H54 (cell line): ENCODE measurements at places on chromosomes 1 and 21.

DNA sequence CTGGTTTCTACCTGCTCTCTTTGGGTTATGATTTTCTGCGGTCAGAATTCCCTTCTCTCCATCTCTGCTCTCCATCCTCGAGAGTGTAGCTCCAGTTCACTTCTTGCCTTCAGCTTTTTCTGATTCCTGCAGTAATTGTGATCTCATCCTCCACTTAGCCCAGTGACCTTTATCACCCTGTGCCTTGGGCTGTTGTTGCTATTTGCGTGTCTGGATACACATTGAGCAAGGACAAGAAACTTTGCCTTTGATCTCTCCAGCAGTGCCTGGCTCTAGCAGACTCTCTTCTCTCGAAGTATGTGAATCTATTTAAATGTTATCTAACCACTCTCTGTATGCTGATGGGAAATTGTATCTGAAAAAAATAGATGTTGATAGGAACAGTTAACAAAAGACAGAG, 76.4 kb upstream of the MARK1 start:
- DNase-seq, result no peak

DNA sequence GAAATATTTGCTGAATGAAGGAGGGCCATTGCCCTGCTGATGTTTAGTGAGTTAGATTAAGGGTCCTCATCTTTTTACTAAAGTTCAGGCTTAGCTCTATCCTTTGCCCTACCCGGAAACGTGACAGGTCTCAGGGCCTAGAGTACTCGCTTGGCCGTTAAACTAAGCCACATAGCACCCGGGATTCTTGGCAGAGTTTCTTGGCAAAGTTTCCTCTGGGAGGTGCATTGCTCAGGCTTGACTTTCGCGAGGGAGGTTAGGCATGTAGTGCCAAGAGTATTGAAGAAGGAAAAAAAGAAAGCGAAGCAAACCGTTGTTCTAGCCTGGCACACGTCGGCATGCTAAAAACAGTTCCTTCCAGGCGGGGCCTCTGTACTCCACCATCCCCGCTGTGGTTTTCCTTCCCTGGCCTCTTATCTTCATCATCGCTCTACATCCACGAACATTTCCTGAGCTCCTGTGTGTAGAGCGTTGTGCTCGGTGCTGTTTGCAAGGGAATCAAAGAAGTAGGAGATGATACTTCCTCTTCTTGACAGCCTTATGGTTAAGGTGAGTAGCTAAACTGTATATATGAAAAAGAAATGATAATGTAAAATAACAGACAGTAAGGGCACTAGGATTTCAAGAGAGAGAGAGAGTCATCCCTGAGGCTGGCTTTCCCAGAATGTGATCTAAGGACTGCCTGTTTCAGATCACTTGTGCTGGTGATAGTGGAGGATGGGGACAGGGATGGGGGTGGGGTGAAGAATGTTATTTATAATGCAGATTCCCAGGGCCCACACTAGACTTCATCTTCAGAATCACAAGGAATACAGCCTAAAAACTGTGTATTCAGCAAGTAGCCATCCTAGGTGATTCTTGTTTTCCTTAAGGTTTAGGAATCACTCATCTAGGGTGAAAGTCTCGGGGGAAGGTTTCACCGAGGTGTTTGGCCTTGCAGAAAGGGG, 18.8 kb downstream of the RNF220 start:
- peak; percentile 81 for DNase-seq

- DNase-seq, result no peak
Measured at GRCh38 chr1:50982611-50983010, 12.6 kb downstream of the CDKN2C start.

GRCh38 chr21:33561373-33561772, 18.5 kb downstream of the SON start:
- DNase-seq, result no peak

GRCh38 chr1:108345776-108346531, 102.1 kb upstream of the NBPF4 start:
- no peak for DNase-seq

DNA sequence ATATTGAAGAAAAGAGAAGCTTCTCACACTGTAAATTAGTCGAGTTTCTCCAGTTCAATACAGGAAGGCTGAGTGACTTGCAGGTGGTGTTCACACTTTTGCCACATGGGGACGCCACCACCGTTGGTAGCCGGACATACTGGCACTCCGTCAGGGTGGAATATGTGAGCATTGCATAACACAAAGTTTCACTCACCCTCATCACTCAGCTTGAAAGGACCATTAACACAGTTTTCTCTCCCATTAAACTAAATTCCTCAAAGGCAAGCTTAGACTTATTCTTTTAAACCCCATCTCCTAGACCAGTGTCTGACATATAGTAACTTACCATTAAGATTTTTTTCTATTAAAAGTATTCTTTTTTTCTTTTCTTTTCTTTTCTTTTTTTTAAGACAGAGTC, 105.3 kb upstream of the SERBP1 start:
- peak; percentile 52 for DNase-seq

DNA sequence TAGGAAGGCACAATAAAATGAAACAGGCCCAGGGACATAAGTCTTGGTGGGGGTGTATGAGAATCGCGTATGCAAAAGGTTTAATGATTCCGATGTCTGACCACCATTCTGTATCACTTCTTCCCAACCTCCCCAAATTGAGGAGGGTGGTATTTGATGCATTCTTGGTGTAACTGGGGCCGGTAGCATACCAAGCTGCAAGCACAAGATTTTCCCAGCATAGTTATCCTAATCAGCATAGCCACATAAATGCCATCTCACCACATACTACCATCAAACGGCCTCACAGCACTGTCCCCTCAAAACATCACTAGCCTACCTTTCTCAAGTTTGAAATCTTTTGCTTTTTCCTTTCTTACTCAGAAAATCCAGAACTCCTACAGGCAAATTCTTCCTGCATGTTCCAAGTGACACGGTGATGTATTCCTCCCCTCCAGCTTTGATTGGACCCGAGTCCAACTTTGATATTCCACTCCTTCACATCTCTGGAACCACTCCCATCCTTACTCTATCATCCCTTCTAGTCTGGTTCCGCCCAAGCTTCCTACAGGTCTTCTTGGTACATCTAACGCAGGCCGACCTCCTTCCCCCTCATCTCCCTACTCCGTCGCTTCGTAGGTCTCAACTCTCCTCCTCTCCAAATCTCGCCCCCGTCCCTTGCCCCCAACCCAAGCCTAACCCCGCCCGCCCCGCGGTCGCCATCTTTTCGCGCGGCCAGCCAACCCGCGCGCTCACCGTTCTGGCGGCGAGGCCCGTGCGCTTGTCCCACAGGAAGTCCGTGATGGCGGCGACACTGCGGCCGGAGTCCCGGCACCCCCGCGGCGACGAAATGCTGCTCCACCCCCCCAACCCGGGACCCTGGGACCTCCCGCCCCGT, 600 bp downstream of the CLK2 start:
- DNase-seq, result peak; percentile 74

- no peak for DNase-seq
Measured at GRCh38 chr1:119329541-119330461, 38.8 kb upstream of the HAO2 start.

- no peak for DNase-seq
Measured at GRCh38 chr1:47924270-47925048, 72.7 kb downstream of the TRABD2B start.

- DNase-seq, result no peak
Measured at GRCh38 chr1:29825274-29825940, 589.1 kb downstream of the PTPRU start.

DNA sequence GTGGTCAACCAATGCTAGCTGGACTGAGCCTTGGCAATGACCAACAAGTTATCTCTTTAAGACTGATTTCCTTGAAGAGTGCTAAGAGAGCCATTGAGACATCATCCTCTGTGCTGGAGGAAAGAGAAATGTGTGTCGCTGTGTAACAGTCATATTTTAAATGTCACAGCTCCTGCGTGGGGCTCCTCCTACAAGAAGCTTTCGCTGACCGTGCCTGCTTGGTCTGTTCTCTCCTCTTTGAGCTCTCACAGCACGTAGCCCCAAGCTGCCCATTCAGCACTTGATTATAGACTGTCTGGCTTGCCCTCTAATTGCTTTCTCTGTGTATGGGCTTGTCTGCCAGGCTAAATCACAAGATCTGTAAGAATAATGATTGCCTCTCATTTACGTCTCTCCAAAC, 221.3 kb downstream of the FOXD2 start:
- DNase-seq, result no peak

DNA sequence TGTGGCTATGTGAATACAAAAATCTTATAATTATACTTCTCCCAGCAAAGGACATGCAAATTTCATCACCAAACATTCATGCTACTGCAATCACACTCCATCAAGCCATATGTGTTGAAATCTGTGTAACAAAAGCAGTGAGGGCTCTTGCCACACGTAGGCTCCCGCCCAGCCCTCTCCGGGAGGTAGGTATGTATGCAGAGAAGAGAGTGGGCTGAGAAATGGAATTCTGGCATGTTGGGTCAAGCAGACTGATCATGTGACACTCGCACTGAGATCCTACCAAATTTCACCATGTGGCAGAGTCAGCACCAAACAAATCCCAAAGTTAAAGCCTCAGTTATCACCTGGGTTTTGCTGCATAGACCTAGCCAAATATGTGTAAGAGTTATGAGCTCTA, 49.7 kb downstream of the APP start:
- DNase-seq, result no peak

- no peak for DNase-seq
Measured at GRCh38 chr1:29236712-29237128, 398 bp downstream of the PTPRU start.

DNA sequence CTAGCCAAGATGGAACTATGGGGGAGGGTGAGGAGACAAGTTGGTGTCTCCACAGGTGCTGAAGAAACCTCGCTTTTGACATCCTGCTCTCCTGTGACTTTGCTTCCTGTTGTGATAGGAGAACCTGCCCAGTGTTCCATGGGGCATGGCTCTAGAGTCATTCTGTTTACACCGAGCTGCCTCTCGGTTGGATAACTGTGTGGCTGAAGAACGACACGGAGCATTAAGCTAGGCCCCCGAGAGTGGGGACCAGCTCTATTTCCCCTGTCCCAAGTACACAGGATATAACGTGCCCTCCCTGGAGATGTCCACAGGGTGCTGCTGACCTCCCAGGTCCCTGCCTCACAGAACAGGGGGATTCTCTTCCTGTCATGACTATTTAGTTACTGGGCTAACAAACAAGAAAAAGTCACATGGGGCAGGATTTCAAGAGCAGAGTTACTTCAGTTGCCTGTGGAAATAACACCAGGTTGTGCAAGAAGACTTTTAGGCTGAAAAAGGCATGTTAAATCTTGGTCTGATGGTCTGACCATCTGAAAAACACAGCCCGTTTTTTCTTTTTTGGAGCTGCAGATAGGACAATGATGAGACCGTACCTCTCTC, 29.4 kb upstream of the PPP2R5A start:
- DNase-seq, result no peak

DNA sequence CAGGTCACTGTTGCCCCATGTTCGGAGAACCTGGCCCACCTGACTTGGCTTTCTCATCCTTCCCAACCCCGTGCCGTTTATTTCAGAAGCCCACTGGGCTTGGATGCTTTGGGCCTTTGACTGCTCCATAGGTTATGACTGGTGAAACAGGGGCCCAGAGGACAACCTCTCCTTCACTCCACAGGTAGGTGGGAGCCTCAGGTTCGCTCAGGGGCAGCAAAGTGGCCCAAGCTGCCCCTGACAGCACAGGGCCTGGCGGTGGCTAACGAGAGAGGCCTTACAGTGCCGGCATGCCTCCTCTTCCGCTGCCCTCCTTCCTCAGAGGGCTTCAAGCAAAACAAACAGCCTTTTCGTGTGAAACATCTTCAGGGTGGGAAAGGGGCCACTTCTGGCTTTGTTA, 16.9 kb downstream of the FAM89A start:
- no peak for DNase-seq

DNA sequence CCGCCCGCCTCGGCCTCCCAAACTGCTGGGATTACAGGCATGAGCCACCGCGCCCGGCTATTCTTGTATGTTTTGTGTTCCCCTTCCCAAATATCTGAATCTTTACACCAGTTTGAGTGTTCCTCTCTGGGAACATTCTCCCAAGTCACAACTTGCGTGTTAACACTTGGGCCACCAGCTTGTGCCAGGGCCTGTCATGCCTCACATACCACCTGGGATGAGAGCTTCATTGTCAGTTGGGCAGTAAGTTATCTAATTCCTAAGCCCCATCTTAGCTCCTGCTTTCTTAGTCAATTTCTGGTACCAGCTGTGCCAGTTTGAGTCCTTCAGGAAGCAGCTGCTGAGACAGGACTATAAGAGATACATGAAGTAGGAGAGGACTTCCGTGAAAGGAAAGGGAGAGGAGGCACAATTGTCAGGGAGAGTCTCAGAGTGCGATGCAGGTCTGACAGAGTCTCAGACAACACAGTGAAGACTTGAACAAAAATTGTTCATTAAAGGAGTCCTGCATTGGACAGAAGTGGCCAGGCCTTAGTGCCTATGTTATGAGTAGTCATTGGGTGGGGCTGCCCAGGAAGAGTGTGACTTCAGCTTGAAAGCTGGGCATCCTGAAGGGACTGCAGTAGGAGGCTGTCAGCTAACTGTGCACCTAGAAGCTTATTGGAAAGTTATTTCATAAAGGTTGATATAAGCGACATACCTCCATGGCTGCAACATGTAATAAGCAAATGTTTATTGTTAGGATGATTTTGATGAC, 17.3 kb downstream of the ZFYVE9 start:
- DNase-seq, result peak; percentile 56

DNA sequence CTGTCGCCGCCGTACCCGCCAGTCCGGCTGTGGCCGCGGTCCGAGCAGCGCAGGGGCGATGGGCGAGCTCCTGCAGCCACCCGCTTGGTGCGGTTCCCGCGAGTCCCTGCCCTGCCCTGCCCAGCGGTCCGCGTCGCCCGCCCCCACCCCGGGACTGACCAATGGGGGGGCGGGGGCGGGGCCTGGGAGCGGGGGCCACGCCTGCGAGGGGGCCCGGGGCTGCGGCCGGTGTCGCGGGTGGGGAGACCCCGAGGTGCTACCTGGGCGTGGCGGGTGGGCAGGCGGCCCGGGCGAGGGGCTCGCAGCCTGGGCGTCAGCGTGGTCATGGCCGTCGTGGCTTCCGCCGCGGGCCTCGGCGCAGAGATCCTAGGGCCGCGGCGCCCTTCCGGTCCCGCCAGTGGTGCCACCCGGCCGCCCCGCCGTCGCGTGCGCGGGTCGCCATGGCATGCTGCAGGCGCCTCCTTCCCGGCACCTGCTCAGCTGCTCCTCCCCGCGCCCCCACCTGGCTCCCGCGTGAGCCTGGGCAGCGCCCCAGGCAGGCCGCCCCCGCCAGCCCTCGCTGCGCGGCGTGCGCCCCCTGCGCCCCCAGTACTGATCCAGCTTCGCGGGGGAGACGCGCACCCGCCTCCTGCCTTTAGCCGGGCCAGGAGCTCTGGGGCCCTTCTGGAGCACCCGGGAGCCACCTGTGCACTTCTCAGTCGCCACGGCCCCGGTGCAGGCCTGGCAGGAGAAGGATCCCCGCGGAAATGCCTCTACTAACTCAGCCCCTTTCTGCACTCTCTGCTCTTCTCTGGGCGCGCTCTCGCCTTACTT, at the start of gene BMP8B:
BMP8B (minus strand) TSS at position 108 of the 813 bp plus-strand sequence. CDS start 380 bp downstream, outside the sequence.
- DNase-seq, result no peak

GRCh38 chr21:45740088-45740440, 96.5 kb downstream of the PCBP3 start:
- DNase-seq, result no peak
